ENCODE measurements at places on chromosomes 16 and 17.

DNA sequence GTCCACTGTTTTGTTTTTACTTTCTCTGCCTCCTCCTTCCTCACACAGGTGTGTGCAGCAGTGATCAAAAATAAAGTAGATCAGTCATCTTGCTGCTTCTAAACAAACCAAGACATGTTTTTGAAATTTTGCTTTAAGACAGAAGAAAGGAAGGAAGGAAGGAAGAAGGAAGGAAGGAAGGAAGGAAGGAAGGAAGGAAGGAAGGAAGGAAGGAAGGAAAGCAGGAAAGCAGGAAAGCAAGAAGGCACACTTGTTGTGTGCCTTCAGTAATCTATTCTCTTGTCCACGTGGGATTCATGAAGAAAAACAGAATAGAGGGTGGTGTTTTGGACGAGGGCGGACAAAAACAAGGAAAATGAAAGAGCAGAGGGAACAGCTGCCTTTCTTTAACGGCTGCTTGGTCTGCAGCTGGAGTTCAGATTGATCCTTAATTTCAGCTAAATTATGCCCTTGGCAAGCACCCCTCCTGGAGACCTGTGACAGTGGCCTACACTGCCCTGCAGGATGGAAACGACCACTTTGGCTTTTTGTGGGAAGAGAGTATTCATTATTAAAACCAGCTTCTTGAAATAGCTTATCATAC is 188.5 kb upstream of the IRX3 start:
- no peak for DNase-seq

GRCh38 chr16:83136419-83136818 is 509.6 kb downstream of the CDH13 start:
- DNase-seq: no peak

GRCh38 chr17:83126275-83126811 is 46.9 kb downstream of the METRNL start:
- DNase-seq: no peak

DNA sequence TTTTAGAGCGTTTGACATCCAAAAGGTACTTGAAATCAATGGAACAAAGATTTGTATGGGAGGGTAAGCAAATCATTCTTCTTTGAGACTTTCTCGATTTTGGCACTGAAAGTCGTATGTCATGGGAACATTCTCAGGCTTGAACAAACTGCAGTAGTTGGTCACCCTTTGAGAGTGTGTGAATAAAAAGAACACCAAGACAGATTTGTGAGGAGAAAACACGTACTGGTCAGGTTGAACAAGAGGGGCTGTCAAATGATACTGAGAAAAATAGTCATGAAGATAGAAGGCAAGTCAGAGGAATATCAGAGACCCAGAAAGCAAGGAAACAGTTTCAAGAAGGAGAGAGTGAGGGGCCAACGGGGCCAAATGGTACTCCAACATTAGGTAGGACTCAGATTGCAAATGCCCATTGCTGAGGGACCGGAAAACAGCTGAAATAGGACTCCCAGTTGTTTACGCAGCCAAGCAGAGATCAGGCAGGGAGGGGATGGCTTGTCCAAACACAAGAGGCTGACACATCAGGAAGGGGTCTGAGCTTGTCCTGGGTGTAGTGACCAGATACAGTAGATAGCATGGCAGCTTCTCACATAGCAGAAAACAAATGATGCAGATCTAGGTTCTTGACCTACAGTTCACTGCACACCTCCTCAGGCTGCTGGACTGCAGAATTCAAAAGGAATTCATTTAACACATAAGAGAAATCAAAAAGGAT is 74.5 kb upstream of the MYOCD start:
- no peak for DNase-seq

DNA sequence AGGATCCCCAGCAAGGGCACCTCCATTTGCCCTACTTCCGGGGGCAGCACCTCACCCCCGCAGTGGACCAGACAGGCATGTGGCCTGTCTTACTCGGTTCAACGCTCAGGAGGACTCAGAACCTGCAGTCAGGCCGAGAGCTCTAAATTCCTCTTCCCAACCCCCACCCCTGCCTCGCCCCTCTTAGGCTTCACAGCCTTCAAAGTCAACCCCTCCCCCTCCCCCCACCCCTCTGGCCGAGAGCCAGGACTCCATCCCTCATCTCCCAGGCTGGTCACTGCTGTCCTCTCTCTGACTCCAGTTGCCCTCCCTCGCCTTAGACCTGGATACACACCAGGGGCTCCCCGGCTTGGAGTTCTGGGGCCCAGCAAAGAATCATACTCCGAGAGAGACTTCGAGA is 8.1 kb upstream of the HS3ST6 start:
- no peak for DNase-seq

DNA sequence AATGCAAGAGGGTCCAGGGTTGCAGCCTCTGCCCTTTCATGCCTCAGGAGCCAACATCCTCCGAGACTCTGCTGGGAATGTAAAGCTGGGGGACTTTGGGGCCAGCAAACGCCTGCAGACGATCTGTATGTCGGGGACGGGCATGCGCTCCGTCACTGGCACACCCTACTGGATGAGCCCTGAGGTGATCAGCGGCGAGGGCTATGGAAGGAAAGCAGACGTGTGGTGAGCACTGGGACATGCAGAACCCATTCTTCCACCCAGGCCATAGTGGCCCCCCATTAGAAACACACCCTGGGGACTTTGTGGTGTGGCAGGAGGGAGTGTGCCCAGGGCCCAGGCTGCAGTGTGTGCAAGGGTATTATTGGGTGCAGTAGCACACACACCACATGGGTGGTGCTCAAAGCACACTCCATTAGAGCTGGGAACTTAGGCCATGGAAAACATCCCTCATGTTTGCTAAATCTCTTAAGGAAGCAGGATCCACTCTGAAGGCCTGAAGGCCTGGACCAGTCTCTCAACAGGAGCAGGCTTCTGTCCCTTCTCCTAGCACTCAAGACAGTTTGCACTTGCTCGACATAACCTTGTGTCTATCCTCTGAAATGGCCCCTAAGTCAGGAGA is 7.6 kb downstream of the LIMD2 start:
- DNase-seq: no peak

DNA sequence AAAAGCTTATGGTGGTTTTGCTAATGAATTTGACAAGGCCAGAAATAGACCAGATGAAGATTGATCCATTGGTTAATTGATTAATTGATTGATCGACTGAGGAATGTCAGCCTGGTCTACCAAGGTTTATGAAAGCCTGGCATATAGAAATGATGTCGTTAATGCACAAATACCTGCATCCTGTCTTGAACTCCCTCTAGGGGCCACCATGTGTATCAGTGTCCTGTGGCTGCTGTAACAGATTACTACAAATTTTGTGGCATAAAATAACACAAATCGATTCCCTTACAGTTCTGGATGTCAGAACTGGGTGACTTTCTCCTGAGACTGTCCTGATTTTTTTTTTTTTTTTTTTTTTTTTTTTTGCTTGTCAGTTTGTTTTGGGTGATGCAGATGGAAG is 553.2 kb downstream of the MAF start:
- DNase-seq: no peak

GRCh38 chr17:52790359-52790955 is 631.9 kb upstream of the CA10 start:
- no peak for DNase-seq

GRCh38 chr17:17691468-17692263 is 10.4 kb downstream of the RAI1 start:
- DNase-seq: no peak

DNA sequence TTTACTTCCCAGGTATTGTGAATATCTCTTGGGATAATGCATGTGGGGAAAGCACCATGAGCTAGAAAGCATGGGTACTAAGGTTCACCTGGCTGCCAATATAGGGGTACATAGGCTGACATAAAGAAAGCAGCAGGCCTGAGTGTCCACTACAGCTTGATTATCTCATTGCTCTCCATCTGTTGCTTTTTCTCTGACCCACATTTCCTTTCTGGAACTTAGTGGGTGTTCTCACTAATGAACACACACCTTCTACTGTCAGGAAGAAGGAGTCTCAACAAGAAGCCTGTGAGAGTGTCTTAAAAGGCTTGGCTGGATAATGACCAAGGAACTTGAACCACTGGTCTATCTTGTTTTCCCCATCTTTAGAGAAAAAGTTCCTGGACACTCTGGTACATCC is 62.5 kb downstream of the CA10 start:
- no peak for DNase-seq

DNA sequence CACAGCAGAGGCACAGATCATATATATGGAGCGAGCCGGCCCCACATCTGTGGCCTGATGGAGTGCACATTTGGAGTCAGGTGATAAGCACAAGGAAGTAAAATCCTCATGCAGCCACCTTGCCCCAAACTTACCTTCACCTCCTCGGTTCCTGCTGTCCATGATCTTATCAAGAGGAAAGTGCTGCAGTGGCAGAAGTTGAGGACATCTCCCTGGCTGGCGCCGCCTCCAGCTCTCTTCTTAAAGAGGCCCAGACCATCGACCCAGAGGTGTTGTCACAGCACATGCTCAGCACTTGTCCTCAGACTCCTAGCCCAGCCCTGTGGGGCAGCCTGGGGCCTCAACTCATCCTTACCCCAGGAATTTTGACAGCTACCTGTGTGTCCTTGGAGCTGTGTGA is 212.5 kb downstream of the CCDC182 start:
- DNase-seq: no peak

DNA sequence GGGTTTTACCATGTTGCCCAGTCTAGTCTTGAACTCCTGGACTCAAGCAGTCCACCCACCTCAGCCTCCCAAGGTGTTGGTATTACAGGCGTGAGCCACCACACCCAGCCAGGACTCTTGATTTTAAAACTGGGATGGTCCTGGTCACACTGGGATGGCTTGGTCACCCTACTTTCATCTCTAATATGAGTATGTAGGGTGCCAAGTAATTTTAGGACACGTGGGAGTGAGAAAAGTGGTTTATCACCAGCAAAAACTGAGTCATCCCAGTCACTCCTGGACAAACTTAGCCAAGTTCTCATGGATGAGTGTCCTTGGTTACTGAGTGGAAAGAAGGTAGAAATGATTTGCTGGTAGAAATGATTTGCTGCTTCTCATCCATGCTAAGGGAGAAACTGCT is 9.9 kb downstream of the CLEC19A start:
- no peak for DNase-seq

DNA sequence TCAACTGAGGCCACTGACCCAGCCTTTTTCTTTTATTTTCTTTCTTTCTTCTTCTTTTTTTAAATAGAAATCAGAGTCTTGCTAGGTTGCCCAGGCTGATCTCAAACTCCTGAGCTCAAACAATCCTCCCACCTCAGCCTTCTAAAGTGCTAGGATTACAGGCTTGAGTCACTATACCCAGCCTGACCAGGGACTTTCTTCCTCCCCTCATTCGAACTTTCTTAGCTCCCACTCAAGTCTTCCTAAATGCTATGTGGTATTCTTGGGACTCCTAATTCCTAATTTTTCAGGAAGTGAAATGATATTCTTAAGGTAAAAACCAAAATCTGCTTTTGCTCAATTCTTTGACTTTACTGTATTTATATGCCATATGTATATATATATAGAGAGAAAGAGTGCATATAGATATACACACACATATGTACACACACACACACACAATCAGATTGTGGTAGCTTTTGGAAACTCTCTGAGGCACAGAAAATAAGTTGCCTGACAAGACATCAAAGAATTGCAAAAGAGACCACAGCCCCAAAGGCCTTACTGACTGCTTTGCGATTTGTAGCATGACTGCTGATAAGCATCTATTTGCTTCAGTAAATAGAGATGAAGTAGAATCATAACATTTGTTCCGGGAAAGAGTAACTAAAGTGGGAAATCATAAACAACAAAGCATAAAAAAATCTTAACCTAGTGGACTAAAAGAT is 9.5 kb upstream of the AMZ2 start:
- DNase-seq: no peak

GRCh38 chr16:61540216-61540615 is 496.0 kb downstream of the CDH8 start:
- DNase-seq: no peak

DNA sequence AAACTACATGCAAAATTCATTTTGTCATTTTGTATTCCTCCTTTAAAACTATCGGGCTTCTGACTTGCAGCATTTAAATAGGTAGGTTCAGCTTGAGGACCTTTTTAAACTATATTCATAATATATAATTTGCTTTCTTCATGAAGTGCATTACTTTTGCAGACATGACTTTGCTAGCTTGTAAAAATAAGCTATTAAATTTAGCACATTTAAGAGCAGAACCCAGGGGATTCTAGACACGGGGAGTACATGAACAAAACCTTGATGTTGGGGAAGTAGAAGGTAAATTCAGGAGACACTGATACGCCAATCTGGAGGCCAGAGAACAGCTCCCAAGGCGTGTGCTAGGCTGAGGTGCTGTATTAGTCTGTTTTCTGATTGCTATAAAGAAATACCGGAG is 32.3 kb upstream of the NUDT7 start:
- no peak for DNase-seq
